Activated T-helper 1 cell treated with anti-CD3 and anti-CD28 coated beads, Interleukin-12 subunit alpha, Interleukin-12 subunit beta, Interleukin-2, Interleukin-4 antibody, amounts not matched to agents 30 ng/mL and 10 ng/mL and 1 ng/mL, durations not matched to agents 14 hours and 24 hours and 36 hours (primary cell): ENCODE measurements at places on chromosomes 7 and 10. TPM values are rescaled to one million over a fixed set of nuclear protein-coding genes. Genes with fewer than 3 reads are reported as not detected.

Gene ZNF804B
- not detected in 2 replicates for total RNA-seq

Gene ADGRA1
- not detected in 2 replicates for total RNA-seq

Gene SPDYE2B
- not detected in 2 replicates for total RNA-seq

Gene FLNC
- 0.03 and 0.07 TPM in 2 replicates for total RNA-seq

Gene ITIH2
- not detected in 2 replicates for total RNA-seq

GRCh38 chr7:38021892-38022291 is 101.5 kb downstream of the EPDR1 start:
- H3K27ac ChIP-seq, result no peak overlapping the region
- H3K4me1 ChIP-seq, result no peaks in the 10 kb centered on the region
- no peaks in the 10 kb centered on the region for H3K36me3 ChIP-seq
- H3K27me3 ChIP-seq, result no peaks in the 10 kb centered on the region
- no peak for DNase-seq

GRCh38 chr7:2321020-2321419 is 6.8 kb upstream of the SNX8 start:
- H3K27ac ChIP-seq, result no peak overlapping the region
- no peaks in the 10 kb centered on the region for H3K27me3 ChIP-seq
- no peak for DNase-seq
- no peaks in the 10 kb centered on the region for H3K36me3 ChIP-seq
- no peak overlapping the region for H3K4me3 ChIP-seq

GRCh38 chr10:103451831-103452505 is at the start of gene CALHM2:
Gene CALHM2 (minus strand): TSS chr10:103452370. CDS start chr10:103449941, 2,429 bp downstream.
- H3K27ac ChIP-seq, result peak within 1 kb of the TSS; percentile 88
- H3K27me3 ChIP-seq, result no peaks in the 10 kb centered on the region
- peaks cover 25% of the 10 kb centered on the region for H3K36me3 ChIP-seq
- DNase-seq, result peak; percentile 54

DNA sequence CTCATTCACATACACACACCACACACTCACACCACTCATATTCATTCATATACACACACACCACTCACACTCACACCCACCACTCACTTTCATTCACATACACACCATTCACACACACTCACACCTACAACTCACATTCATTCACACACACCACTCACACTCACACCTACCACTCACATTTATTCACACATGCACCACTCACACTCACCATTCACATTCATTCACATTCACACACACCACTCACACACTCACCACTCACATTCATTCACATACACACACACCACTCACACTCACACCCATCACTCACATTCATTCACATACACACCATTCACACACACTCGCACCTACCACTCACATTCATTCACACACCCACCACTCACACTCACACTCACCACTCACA is 25.4 kb upstream of the C10orf120 start:
- no peak overlapping the region for H3K27ac ChIP-seq
- no peak overlapping the region for H3K4me3 ChIP-seq
- no peaks in the 10 kb centered on the region for H3K36me3 ChIP-seq

- no peaks in the 10 kb centered on the region for H3K36me3 ChIP-seq
- H3K27ac ChIP-seq, result no peak overlapping the region
- no peak overlapping the region for H3K4me3 ChIP-seq
Observed at GRCh38 chr7:33310546-33310945, 181.2 kb downstream of the BBS9 start.

DNA sequence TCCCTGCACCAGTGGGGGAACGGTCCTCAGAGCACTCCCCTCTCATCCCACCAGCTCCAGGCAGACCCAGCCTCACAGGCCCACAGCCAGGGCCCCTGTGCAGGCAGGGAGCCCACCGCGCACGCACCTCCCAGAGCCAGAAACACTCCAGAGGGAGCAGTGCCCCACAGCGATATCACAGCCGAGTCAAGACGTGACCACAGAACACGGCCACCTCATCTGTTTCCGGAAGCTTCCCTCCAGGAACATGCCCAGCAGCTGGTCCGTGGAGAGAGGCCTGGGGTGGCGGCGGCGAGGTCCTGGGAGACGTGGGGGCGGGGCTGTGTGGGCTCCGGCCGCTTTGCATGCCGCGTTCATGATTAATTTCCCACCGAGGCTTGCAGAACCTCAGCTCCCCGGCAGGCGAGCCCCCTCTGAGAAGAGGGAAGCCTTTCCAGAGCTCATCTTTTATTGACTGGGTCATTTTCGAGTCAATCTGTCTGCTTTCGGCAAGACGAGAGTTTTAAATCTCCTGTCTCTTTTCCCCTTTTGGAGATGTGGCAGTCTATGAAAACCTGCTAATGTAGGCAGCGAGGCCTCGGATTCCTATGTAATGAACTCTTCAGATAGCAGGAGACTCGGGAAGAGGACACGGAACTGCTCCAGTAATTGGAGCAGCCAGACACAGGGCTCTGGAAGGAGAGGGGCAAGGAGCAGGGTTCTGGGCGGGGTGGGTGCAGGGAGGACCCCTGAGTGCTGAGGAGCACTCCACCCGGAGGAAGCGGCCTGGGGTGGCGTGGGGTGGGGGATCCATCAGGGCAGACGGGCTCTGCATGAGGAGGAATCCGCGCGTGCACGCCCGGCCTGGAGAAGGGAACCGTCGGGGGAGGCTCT is 242.8 kb downstream of the ELFN1 start:
- H3K36me3 ChIP-seq, result no peaks in the 10 kb centered on the region
- H3K27me3 ChIP-seq, result peaks cover 3% of the 10 kb centered on the region
- H3K4me3 ChIP-seq, result no peak overlapping the region
- no peak overlapping the region for H3K27ac ChIP-seq
- H3K4me1 ChIP-seq, result no peaks in the 10 kb centered on the region
